Activated CD4-positive, alpha-beta T cell treated with anti-CD3 and anti-CD28 coated beads for 1 hour (primary cell): ENCODE measurements at places on chromosomes 5 and 9.

DNA sequence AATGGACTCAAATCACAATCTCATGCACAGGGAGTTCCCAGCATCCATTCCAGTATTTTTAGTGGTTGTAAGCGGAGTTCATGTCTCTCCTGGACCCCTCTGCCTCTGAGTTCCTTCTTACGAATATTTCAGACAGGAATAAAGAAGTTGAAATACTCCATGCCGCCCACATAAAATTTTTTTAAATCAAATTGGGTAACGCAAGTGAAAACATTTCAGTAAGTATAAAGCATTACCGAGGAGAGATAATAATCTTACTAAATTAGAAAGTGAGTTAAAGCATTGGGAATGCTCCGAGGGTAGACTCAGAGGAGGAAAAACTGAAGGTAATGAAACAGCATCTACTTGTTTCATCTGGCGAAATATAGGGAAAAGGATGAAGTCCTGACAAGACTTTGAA is 317.6 kb downstream of the ARRDC3 start:
- DNase-seq, result no peak

DNA sequence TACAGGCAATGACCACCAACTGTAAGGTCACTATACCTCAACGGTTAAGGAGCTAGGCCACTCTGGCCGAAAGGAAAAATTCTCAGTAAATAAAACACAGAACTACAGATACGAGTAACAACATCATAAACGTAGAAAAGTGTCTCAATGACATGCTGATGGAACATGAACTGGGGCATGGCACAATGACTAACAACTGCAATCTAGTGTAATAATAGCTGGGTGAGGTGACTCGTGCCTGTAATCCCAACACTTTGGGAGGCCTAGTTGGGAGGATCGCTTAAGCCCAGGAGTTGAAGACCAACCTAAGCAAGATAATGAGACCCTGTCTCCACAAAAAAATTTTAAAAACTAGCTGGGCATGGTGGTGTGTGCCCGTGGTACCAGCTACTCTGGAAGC is 9.8 kb upstream of the RAPGEF6 start:
- no peak for DNase-seq

GRCh38 chr9:93288891-93289883 is 105.2 kb downstream of the WNK2 start:
- DNase-seq, result no peak

GRCh38 chr5:140194662-140195061 is 19.7 kb downstream of the CYSTM1 start:
- DNase-seq, result no peak

DNA sequence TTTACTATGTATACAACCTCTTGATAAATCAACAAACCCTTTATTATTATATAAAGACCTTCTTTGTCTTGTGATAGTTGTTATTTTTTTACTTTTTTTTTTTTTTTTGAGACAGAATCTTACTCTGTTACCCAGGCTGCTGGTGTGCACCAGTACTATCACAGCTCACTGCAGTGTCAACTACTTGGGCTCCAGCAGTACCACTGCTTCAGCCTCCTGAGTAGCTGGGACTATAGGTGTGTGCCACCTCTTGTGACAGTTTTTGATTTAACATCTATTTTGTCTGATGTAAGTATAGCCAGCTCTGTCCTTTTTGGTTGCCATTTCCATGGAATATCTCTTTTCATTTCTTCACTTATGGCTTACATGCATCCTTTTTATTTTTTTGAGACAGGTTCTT is 42.6 kb downstream of the CREBRF start:
- DNase-seq, result no peak

GRCh38 chr5:29720954-29721353 is 1472.5 kb upstream of the CDH6 start:
- DNase-seq, result no peak

DNA sequence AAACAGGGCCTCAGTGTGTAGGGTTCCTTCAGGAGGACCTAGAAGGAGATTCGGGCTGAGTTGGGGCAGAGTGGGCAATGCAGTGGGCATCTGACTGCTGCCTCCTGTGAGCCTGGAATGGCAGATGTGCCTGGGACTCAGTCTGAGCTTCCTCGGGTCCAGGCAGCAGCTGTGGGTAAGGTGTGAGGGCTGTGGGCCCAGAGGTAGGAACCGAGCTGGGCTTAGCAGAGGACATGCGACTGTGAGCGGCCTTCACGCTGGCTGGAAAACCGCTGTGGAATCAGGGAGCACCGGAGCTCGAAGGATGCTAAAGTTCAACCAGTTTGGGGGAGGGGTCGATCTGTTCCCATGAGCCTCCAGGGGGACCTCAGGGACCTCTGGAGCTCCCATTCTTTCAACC is 137.0 kb downstream of the PAX5 start:
- DNase-seq, result no peak

GRCh38 chr9:128099231-128099931 is 28.1 kb downstream of the PTGES2 start:
- DNase-seq, result no peak

GRCh38 chr5:82512025-82512424 is 233.9 kb upstream of the RPS23 start:
- DNase-seq, result no peak
